NCI-H1694 (cell line): ENCODE measurements at places on chromosomes 5 and 9.

DNA sequence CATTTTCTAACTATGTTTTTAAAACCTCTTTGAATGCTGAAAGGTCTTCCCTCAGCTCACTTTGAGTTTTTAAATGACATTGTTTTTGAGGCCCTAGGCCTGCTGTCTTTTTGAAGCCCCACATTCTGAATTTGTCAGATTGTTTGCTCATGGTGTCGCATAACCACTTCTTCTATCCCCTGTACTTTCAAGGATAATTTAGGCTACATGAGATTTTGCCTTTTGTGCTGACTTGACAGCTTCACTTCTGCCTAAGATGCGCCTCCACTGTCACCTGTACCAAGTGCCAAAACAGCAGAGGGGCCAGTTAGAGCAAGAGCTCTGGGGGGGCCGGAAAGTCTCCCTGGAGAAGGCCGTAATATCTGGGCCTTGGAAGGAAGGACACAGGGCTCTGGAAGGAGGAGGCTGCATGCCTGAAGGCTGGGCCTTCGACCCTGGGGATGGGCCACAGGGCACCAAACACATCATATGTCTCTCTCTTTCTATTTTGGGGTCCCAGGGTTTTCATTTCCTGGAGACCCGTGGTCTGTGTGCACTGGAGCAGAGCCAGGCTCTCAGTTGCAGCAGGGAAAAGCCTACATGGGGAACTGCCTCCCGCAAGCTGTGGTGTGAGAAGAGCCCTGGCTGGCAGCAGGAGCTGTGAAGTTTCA is 49.1 kb downstream of the NDST1 start:
- DNase-seq = no peak

DNA sequence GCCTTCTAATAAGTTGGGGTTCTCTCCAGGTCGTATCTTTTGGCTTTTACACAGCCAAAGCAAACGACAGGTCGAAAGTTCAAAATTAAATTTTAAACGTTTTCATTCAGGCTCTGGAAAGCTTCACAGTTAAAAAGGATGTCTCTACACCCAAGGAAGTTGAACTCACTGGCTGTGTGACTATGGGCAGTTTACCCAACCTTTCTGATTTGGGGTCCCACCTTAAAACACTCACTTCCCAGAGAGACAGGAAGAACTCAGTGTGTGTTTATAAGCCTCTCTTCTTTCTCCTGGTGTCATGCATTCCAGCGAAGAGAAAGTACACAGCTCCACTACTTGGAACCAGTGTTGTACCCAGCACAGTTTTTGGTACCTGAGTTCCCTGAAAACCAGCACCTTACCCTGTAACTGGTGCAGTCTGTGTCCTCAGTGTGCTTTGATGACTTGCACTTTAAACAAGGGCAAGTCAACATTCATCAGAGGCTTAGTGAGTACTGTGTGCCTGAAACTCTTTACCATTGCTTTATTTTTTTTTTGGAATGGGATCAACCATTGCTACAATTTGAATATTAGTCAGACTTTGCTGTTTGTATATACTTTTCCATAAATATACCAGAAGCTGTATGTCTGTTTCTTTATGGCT is 1.7 kb downstream of the SRD5A1 start:
- DNase-seq = no peak

DNA sequence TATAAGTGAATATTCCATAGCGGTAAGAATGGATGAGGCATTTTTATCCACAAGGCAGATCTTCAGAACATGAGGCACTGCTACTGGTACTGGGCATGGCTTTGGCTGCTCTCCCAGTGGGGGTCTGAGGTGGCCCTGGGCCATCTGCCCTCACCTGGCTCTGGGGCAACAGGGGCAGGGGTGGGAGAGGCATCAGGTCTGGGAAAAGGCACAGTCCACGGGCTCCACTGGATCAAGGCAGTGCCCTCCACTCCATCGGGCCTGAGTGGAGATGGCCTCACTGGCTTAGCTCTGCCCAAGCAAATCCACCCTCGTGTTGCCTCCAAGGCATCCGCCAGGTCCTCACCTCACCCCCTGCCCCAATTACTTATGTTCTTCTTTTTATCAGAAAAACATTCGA is 10.9 kb upstream of the NKD2 start:
- no peak for DNase-seq

DNA sequence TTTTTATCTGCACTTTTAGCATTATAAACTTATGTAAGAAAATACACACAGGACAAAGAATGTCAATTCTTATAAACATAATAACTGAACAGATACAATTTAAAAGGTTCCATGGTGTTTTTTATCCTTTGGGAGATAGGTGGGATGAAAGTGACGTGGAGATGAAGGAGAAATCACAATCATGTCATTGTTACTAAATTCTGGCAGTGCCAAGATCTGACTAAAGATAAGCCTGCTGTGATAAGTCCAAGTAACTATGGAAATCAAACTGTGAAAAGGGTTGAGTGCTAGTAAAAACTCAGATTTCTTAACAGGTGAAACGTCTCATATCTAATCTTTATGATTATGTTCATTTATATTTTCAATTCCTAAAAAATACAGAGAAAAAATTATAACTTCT is 11.1 kb downstream of the LEAP2 start:
- no peak for DNase-seq

- no peak for DNase-seq
Observed at GRCh38 chr5:116152169-116152568, 67.3 kb downstream of the COMMD10 start.

DNA sequence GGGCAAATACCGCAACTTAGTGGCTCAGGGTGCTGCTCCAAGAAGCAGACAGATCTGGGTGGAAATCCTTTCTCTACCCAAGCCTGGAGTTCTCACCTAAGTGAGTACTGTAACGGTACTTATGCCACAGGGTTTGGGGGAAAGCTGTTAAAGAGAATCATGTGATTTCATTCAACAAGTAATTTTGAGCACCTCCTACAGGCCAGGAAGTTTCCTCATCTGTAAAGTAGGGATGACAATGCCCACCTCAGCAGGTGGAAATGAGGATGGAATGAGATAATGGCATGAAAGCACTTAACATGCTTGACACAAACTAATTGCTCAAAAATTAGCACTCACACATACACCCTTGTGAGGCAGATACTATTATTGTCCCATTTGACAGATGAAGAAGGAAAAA is 114.1 kb downstream of the JAKMIP2 start:
- no peak for DNase-seq

DNA sequence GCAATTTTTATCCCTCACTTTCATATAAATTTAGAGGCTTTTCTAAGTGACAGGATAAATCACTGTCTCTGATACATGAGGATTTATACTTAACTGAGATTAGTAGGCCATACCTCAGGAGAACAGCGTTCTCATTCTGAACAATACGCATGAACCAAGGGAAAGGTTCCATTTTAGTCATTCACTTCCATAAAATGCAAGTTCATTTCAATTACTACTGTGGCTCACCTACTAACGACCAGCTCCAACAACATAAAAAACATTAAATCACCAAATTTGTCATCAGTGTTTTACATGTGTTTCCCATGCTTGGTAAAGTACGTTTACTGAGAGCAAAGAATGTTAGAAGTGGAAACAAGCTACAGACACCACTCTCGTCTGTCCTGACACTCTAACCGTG is 67.4 kb downstream of the EFNA5 start:
- no peak for DNase-seq

DNA sequence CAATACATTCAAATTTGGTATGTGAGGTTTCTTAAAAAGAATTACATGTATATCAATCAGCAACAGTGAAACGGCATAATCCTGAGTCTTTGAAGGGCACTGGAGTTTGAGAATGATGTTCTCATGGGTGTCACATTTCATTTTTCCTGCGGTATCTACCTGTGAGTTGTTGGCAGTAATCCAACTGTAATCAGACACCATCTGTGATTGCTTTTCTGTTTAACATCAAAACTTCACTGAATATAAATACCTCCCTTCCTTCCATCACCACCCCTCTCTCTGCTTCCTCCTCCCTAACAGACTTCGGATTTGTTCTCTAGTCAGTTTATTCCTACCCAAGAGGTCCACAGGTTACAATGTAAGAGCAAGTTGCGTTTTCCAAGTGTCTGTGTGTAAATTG is 275.2 kb upstream of the PCSK5 start:
- DNase-seq = no peak

- no peak for DNase-seq
Observed at GRCh38 chr5:52864884-52865283, 77.2 kb downstream of the ITGA1 start.

- no peak for DNase-seq
Observed at GRCh38 chr9:27625751-27626150, 52.5 kb upstream of the C9orf72 start.

DNA sequence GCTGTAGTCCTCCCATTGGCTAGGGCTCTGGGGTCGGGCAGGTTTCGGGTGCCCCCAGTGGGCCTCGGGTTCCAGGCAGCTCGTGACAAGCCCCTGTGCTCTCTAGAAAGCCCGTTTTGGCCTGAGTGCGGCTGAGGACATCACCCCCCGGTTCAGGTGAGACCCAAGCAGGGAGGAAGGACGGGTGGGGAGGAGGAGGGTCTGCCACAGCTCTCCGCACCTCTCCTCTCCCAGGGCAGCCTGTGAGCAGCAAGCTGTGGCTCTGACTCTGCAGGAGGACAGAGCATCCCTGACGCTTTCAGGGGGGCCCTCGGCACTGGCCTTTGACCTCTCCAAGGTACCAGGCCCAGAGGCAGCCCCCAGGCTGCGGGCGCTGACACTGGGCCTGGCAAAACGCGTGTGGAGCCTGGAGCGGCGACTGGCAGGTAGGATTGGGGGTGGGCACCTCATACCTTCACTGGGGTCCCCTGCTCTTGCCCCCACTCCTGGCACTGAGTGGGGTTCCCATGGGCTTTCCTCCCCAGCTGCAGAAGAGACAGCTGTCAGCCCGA is 672 bp downstream of the PAXX start:
- DNase-seq = no peak

DNA sequence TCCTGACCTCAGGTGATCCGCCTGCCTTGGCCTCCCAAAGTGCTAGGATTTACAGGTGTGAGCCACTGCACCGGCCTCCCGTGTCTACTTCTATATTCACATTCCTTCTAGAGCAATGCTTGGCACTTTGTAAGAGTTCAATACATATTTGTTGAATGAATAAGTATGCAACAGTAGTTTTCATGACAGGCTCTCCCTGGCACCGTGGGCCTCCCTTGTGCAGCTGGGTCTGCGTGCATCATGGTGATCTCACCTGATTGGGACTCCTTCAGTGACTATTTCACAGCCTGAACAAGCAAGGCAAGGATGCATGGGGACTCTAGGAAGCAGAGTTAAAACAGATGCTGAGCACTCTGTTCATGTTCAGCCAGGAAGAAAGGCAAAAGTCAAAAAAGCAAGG is 6.8 kb upstream of the ZBTB34 start:
- no peak for DNase-seq

GRCh38 chr9:105098370-105098769 is 146.1 kb upstream of the SLC44A1 start:
- DNase-seq = no peak

- DNase-seq = no peak
Observed at GRCh38 chr9:10235376-10235775, 377.4 kb downstream of the PTPRD start.

- no peak for DNase-seq
Observed at GRCh38 chr5:179488491-179488890, 61.9 kb upstream of the RUFY1 start.

GRCh38 chr5:178142642-178143041 is 11.0 kb downstream of the NHP2 start:
- no peak for DNase-seq

DNA sequence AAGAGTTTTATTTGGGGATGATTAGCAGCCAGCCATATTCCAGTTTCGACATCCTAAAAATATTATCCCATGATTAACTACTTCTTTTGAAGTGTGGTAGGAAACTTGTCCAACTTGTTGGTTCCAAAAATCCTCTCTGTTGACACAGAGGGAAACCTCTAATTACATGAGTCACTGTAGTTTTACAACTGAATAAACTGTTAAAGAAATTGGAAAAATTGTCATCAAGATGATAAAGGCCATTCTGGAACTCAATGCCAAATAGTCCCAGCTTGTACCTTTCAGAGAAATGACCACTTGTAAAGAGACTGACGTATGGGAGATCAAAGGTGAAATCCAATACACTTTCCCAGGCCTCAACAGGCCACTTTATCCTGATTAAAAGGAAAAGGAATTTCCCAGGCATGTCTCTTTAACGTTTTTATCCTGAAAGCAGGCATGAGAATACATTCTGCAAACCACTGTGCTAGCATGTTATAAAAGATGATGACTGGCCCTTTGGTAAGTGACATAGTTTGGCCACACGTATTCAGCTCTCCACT is 261.6 kb downstream of the GLIS3 start:
- DNase-seq = no peak

DNA sequence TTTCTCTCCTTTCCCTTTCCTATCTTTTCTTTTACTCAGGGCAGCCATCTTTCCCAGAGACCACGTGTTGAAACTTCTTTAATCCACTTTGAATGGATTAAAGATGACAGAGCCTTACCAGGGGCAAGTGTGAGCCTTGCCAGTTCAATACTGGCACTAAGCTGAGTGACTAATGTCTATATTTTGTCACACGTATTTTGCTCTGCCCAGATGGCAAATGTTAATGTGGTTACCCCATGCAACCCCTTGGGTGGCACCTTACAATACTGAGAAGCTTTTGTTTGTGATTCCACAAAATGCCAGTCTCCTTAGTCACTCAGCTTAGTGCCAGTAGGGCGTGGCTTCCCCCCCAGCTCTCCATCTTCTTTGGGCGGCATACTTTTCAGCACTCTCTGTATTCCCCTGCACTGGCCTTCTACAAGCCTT is 24.8 kb downstream of the ANXA1 start:
- no peak for DNase-seq

DNA sequence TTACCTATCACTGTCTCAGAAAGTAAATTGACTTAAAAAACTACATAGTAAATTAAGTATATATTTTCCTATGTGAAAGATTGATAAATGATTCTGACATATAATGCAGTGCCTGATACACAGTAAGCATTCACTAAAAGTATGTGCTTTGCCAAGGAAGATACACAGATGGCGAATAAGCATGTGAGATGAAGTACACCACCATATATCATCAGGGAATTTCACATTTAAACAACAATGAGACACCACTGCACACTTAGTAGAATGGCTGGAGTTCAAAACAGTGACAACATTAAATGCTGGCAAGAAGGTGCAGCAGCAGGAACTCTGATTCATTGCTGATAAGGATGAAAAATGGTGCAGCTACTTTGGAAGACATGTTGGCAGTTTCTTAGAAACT is 1118.8 kb downstream of the DTWD2 start:
- DNase-seq = no peak

DNA sequence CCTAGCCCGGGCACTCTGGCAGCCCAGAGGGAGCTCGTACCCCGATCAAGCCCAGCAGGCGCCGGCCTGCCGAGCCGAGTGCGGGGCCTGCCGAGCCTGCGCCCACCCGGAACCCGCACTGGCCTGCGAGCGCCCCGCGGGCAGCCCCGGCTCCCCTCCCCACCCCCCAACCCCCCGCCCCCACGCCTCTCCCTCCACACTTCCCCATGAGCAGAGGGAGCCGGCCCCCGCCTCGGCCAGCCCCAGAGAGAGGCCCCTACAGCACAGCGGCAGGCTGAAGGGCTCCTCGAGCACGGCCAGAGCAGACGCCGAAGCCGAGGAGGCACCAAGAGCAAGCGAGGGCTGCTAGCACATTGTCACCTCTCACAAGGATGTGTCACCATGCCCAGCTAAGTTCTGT is 36.2 kb upstream of the CCDC180 start:
- no peak for DNase-seq
